ENCODE measurements at places on chromosomes 7 and 10.

DNA sequence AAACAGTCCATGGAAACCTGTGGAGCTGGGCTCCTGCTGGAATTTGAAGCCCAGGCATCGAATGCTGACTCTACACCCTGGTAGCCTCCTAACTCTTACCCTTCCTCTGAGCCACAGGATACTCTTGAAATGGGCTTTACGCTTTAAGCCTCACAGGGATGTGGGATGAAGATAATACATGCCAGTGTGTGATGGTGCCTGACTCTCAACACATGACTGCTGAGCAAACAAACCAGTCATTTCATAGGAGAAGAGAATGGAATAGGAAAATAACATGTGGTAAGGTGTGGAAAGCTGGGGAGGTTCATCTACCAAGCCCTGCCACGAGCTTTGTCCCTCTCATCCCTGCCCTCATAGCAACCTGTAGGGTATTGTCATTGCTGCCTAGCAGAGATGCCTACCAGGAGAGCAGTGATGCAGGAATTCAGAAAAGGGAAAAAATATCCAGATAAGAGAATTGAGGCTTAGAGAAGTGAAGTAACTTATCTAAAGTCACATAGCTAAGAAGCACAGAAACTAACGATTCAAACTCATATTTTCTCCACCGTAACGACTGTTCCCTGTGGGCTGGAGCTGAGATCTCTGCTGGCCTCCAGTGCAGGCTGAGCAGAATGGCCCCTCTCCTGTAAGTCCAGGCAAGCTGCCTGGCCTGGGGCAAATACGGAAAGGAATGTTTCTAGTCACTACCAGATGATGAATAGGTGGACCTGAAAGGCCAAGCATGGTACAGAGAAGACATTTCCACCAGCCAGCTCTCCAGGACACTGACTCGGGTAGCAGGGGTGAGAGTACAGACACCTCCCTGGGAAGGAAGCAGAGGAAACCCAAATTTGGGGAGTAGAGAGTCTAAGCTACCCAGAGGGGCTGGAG, 90.2 kb upstream of the DUSP5 start:
- no peak for DNase-seq

- DNase-seq, result no peak
Measured at GRCh38 chr10:110275128-110275729, 29.5 kb downstream of the SMNDC1 start.

GRCh38 chr7:66099232-66099550, 15.5 kb upstream of the CRCP start:
- DNase-seq, result no peak

GRCh38 chr7:69282946-69283345, 315.3 kb upstream of the AUTS2 start:
- no peak for DNase-seq

GRCh38 chr10:78044699-78045098, 11.0 kb downstream of the RPS24 start:
- DNase-seq, result no peak

- DNase-seq, result no peak
Measured at GRCh38 chr10:21069929-21070700, 173.0 kb upstream of the NEBL start.

DNA sequence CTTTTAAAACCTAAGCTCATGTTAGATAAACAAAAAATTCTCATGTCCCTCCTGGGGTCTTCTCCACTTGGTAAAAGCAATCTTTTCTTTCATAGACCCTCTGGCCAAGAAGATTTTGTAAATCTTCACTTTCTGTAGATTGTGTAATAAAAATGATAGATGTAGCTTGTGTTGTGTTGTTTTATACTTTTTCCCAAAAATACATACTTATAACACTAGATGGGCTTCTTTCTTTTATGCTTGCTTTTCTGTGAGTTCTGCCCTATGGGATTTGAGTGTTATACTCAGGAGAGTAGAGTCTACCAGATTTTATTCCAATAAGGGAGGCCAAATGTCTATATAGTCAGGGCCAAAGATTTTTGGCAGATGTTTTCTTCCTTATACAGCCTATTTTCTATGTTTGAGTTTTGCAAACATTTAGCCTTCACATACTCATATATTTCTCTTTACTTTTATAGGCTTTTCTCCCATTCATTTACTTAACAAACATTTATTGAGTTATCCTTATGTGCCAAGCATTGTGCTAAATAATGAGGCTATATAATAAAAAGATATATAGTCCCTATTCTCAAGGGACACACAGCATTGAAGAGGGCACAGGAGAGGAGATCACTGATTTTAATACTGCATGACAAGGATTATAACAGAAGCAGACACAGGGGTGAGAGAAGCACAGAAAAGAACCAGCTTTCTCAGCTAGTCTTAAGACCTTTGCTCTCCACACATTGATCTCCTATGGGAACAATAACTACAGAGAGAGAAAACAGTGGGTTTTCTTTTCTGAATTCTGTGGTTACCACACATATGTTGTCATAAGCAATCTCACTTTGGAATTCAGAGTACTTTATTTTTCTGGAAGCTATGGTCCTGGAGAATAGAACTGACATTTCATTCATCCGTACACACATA, 58.0 kb upstream of the PNLIP start:
- DNase-seq, result no peak

GRCh38 chr10:86391236-86391840, 24.7 kb upstream of the GRID1 start:
- no peak for DNase-seq

- DNase-seq, result no peak
Measured at GRCh38 chr10:11450427-11450826, 161.0 kb downstream of the USP6NL start.

- no peak for DNase-seq
Measured at GRCh38 chr10:49556723-49557122, 17.8 kb upstream of the ERCC6 start.

- no peak for DNase-seq
Measured at GRCh38 chr10:124534231-124534798, 72.7 kb downstream of the LHPP start.

DNA sequence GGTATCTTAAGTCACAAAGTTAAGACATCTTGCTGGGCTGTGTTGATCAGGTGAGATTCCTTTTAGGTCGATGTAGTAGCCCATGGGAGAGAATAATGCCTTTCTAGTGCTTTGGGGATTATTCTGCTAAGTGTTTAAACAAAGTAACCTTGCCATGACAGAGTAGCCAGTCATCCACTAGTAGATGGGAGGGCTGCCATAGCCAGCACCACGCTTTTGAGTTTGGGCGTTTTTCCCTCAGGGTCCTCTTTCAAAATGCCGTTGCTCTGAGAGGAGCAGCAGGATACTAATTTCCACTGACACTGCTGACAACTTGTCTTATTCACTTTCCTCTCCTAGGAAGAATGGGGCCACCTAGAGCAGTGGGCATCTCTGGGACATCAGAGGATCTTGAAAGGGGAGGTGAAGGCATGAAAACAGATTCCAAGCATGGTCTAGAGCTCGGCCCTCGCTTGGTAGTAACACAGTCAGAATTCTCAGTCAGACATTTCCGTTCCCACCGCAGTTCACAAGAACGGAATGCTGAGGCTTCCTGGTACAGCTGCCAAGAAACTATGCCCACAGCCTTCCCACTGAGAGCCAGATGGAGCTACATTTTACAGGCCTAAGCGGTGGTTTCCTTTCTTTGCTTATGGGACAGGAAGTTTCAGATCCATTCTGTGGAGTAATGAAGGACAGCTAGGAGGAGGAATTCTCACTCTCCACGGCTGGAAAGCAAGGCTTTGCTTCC, 15.3 kb upstream of the RSU1 start:
- DNase-seq, result no peak

DNA sequence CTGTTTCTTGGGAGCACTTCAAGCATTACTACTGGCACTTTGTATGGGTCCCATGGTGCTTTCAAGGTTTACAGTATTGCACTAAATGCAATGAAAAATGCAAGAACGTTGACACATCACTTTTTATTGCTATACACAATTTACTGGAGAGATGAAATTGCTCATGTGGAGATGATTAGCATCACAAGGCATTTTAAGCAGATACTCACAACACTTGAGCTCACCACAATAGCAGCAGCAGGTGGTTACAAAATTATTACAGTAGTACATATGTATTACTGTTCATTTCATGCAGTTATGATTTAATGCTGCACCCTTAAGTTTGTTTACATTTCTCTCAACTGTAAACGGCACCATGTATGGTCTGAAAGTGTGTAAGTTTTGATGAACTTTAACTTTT, 537.7 kb downstream of the GRM8 start:
- DNase-seq, result peak; percentile 88

- DNase-seq, result peak; percentile 53
Measured at GRCh38 chr7:105691680-105692564, 110.6 kb upstream of the EFCAB10 start.

- DNase-seq, result no peak
Measured at GRCh38 chr7:135729230-135729629, 1.2 kb upstream of the SLC13A4 start.

GRCh38 chr7:37206192-37206591, 242.5 kb downstream of the ELMO1 start:
- no peak for DNase-seq

DNA sequence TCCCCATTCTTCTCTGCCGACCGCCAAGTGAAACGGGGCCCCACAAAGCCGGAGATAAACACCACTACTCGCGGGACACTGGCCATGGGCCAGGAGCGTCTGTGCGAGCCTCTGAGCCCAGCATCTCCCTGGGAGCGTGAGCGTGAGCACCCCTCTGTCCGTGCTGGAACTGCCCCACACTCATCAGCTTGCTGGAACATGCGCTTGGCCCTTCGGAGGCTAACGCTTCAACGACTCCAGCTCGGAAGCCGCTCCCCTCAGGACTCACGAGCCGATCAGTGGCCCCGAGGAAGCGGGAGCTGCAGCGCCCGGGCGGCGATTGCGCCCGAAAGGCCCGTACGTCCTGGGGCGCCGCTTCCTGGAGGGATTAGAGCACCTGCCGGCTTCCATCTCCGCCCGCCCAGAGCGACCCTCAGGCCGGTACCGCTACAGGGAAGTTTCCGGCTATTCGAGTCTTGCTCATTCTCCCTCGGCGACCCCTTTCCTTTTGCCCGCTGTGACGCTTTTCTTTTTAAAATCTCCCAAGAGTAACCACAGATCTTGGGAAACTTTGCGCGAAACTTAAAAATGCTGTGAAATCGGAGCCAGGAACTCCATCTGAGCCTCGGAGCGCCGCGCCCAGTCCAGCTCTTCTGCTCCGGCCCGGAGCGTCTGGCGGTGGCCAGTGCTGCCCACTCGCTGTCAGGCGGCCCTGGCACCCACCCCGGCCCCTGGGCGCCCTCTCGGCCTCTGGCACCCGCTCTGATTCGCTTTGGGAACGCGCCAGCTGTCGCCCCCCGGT, 1.0 kb downstream of the TLL2 start:
- peak; percentile 28 for DNase-seq

GRCh38 chr10:662223-662605, 27.3 kb downstream of the DIP2C start:
- no peak for DNase-seq

- no peak for DNase-seq
Measured at GRCh38 chr7:55432939-55433784, 68.0 kb downstream of the LANCL2 start.

DNA sequence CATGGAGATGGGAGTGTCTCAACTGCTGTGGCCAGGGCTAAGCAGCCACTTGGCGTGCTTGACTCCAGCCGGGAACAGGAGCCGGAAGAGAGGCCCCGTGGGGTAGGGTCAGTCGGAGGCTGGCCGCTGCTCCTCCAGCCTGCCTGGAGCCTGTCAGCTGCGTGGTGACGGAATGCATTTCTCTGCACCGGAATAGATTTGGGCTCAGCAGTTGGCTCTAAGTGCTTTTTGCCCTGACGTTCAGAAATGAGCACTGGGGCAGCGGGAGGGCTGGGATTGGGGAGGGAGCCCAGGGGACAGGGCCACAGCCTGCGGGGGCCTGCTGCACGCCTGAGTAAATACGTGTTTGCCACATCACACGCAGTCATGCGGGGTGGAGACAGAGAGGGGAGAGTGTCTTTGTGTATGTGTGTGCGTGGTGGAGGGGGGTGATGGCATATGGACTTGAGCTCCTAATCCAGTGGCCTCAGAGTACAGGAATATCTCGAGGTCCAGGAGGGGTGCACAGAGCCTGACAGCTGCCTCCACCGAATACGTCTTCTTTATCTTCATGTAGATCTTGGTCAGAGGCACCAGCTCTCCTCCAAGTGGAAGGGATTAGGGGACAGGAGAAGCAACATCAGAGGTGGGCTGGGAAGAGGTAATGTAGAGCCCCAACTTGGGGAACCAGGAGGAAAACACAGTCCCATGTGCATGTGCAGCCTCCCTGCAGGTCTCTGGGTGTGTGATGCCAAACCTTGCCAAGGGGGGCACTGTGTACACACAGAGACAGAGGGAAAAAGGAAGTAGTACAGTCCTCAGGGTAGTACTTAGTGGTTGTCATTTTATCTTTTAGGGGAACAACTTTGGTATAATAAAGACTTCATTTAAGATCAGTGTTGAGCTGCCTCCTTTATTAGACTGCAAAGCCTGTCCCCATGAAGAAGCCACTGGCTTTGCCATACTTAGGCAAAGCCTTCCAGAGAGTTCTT, 151.4 kb downstream of the CDH23 start:
- DNase-seq, result no peak

GRCh38 chr10:95537542-95537927, 23.6 kb downstream of the SORBS1 start:
- no peak for DNase-seq

DNA sequence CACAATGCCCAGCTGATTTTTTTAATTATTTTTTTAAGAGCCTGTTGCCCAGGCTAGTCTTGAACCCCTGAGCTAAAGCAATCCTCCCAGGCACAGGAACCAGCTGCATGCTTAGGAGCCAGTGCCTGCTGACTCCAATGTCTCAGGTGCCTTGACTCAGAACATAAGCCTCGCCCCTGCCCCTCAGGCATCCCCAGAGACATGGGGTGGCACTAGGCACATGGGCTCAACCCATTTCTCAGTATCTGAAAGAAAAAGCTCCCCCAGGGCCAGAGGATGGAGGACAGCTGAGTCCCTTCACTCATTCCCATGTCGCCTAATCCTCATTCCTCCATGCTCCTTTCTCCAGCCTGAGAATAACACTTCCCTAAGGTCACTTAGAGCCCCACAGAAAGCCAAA, 39.1 kb downstream of the KCNH2 start:
- DNase-seq, result no peak

GRCh38 chr10:108556186-108556585, 1367.1 kb downstream of the XPNPEP1 start:
- no peak for DNase-seq

DNA sequence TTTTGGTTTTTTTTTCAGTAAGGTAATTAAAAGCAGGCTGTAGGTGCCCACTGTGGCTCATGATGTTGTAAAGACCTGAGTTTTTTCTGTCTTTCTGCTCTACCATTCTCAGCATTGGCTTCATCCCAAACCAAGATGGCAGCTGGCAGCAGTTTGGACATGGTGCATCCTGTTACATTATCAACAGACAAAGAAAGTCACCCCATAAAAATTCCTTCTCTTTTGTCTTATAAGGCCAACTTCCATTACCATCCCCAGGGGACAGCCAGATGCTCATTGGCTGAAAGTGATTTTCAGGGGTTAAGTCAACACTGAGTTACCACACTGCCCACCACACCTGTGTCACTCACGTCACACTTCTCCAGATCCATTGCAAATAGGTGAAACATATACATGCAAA, 558.4 kb downstream of the SDK1 start:
- DNase-seq, result no peak

GRCh38 chr10:124911124-124912067, 30.5 kb upstream of the ZRANB1 start:
- DNase-seq, result peak; percentile 1

Measured in DMS79 treated with DMSO at 0.1 percent for 48 hours (cell line).